ENCODE measurements at places on chromosomes 5 and 9.

GRCh38 chr9:92714016-92714415, 44.1 kb upstream of the IPPK start:
- no peak for DNase-seq

DNA sequence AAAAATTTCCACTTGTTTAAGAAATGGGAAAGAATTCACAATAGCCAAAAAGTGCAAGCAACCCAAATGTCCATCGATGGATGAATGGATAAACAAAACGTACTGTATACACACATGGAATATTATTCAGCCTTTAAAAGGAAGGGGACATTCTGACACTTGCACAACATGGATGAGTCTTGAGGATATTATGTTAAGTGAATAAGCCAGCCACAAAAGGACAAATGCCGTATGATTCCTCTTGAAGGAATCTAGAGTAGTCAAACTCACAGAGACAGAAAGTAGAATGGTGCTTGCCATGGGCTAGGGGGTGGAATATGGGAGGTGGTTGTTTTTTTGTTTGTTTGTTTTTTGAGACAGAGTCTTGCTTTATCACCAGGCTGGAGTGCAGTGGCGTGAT, 3.8 kb upstream of the ATP6V0E1 start:
- DNase-seq, result no peak

DNA sequence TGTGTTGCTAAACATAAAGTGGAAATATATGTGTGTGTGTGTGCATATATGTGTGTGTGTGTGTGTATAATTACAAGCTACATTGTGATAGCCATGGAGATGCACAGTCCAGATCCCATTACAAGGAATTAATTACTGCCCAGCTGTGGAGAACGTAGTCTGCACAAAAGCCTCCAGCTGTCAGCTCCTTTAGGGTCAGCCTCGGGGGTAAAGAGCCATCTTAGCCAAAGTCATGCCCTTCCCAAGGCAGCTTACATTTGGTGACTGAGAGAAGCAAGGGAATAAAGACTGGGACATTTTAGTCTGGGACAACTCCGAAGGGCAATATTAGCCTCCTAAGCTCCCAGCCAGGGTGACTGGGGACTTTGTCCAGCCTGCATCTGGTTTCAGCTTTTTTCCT, 21.9 kb upstream of the FOCAD start:
- peak; percentile 34 for DNase-seq

DNA sequence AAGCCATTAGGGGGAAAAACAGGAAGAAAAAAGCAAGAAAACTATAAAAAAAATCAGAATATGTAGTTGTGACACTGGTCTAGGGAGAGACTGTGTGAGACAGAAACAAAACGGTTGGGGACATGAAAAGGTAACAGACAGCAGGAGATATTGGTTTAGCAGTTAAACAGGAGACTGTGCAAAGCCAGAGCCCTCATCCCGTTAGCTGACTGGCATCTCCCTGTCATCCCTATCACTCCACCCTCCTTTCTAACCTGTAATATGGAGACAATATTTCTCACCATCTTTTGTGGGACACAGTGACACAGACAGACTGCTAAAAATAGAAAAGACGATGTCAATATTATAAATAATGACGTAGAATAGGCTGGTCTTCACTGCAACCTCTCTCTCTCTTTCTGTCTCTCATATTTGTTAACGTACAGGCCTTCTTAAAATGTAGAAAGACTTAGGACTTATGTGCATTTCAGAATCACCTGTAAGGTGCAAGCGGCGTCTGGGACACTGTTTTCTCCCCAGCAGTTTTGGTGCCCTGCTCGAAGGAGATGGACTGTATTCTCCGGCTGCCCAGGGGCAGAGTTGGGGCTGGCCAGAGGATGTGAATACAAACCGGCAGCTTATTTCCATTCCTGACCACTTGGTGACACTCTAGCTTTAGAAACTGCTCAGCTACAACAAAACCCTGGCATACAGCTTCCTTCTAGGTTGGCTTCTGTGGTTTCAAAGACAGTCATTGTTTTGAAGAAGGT, 190.6 kb downstream of the MAT2B start:
- peak; percentile 32 for DNase-seq

DNA sequence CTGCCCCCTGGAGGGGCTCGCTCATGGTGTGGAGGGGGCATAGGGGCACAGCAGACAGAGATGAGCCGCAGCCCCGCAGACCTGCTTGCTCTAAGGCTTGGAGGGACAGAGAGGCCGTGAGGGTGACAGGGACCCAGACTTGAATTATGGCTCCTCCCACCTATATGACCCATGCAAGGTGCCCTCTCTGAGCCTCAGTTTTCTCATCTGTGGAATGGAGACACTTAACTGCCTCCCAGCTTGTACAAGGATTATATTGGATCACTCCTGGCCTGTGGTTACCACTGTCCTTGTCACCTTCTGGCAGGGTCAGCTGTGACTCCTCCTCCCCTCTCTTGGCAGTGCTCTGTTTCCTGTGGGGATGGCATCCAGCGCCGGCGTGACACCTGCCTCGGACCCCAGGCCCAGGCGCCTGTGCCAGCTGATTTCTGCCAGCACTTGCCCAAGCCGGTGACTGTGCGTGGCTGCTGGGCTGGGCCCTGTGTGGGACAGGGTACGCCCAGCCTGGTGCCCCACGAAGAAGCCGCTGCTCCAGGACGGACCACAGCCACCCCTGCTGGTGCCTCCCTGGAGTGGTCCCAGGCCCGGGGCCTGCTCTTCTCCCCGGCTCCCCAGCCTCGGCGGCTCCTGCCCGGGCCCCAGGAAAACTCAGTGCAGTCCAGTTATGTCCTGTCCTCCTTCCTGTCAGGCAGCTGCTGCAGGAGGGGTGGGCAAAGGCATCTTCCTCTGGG, 4.7 kb upstream of the CACFD1 start:
- no peak for DNase-seq

DNA sequence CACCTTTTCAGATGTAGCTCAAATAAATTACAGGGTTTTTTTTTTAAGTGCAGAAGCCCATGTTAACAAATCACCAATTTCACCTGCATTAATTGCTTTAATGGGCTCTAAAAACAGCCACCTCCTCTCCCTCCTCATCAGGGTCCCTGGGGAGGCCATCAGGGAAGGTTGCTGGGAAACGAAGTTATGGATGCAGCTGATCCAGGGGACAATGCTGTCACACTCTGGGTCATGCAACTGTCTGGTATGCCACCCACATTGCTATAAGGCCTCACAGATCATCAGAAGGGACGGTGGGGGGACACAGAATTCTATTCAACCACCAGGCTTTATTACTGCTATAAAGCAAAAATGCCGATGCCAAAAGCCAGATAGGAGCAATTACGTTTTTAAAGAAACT, 9.3 kb downstream of the WHRN start:
- DNase-seq, result no peak

GRCh38 chr5:123227216-123227615, 138.2 kb downstream of the PRDM6 start:
- no peak for DNase-seq

DNA sequence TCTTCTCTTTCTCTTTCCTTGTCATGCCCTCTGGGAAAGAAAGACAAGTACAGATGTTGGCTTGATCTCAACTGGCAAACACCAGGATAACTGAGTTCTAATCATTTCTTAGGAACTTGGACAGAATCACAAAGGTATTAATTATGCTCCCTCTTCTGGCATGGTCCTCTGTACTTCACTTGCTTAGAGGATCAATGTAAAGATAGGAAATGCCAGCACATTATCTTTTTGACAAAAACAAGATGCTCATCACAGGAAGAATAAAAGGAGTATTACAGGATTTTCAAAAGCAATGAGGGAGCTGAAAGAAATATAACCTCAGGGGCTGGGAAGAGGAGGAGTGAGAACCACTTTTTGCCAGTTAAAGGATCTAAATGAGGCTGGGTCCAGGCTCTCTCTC, 70.6 kb downstream of the LHFPL2 start:
- no peak for DNase-seq

DNA sequence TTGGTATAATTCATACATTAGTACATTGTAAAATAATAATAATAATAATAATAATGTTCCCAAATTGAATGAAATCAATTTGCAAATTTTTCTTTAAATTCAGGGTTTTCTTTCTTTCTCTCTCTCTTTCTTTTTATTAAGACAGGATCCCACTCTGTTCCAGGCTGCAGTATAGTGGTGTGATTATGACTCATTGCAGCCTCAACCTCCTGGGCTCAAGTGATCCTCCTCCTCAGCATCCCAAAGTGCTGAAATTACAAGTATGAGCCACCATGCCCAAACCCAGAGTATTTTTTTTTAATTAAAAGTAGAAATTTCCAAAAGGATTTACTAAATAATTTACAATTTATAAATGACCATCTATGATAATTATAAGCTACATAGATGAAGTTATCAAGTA, 117.7 kb downstream of the HOMER1 start:
- no peak for DNase-seq

DNA sequence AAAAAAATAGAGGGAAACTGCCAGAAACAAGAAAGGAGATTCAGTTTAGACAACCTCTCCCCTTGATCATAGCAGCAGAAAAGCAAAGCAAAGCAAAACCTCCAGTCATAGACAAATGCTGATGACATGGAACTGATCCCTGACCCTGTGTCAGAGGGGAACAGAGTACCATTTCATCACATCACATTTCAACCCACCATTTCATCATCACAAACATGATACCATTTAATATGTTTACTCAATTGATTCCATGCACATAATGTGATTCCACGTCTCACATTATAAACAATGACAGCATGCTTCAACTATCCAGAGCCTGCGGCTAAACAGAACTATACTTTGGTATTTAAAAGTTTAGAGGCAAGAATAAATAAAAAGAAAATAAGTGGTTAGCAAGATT, 28.7 kb upstream of the ACOT12 start:
- DNase-seq, result no peak

DNA sequence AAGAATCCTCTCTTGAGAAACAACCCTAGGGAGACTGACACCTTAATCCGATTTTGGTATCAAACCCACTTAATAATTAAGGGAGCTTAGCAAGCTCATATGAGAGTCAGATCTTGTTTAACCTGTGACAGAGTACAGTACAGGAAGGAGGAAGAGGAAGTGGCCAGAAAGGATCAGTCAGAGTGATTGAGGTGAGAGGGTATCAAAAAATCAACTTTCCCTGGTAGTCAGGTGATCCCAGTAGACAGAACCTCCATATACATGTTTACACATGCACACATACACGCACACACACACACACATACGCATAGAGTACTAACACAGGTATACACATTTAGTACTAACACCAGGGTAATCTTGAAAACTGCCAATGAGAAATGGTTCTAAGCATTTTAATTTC, 56.8 kb downstream of the GLIS3 start:
- DNase-seq, result no peak

GRCh38 chr5:136132087-136132486, 558 bp upstream of the SMAD5 start:
- DNase-seq, result no peak

Data from NCI-H524 treated with DMSO at 0.1 percent for 48 hours (cell line).